Endothelial cell (in vitro differentiated cells): ENCODE measurements at places on chromosomes 7 and 10.
A peak's percentile ranks its signal among the peaks of the same experiment; 100 is the strongest.

DNA sequence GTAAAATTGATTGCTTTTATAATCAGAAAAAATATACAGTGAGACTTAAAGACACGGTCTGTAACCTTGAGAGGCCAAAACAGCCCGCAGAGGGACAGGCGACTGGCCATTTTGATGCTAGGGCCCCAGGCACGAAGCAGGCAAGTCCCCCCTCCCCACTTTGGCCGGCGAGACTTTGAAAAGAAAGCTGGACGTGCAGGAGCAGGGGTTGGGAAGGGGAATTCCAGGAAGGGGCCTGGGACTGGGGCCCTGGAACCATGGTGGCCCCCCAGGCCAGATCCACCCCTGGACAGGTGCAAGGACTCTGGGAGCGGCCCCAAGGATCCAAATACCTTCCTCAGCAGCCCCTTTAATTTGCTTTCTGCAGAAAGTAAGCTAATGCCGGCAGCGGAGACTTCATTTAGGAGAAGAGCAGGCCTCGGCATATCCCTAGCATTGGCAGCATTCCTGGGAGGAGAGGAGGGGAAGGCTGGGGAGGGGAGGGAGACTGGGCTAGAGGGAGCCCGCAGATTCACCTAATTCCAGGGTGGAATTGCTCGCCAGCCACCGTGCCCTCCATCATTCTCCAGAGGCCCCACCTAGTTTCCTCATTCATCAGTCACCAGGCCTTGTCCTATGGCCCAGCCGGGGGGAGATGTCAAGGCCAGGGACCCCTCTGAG, 24.9 kb upstream of the TNRC18 start:
- H3K36me3 ChIP-seq: peaks cover 3% of the 10 kb centered on the region
- H3K27me3 ChIP-seq: peaks cover 4% of the 10 kb centered on the region
- H3K4me3 ChIP-seq: no peak overlapping the region
- H3K4me1 ChIP-seq: peaks cover 13% of the 10 kb centered on the region
- DNase-seq: no peak

DNA sequence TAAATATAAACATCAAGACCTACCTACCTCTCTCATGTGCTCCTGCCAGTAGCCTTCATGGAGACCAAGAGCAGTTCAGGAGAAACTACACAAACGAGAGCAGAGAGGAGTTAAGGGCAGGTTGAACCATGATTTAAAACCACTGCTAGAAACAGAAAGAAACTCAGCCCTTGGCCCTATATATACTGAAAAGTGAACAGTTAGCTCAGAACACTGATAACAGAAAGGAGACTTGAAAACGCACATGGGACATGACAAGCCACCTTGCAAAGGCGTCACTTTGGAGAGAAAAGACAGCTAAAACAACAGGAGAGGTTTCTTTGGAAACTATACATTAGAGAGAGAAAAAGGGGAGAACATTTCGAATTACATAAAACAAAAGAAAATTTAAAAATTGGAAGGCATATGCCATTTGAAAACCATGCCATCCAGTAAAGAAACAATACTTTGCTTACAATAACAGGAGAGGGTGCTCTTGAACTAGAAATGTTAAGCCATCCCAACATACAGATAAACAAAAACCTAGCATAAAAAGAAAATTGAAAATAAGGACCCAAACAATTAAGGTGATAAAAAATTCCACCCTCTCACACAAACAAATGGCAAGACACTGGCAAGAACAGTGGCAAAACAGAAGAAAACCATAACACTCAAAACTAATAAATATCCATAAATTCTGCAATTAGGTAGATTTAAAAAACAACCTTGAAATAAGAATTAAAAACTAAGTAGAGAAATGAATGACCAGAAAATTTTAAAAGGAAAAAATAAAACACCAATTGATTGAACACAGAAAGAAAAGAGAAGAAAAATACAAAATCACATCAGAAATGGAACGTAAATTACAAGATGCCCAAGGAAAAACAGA, 232.7 kb downstream of the IMMP2L start:
- DNase-seq: no peak
- H3K27ac ChIP-seq: no peak overlapping the region
- no peaks in the 10 kb centered on the region for H3K27me3 ChIP-seq
- no peak overlapping the region for H3K4me3 ChIP-seq
- no peaks in the 10 kb centered on the region for H3K36me3 ChIP-seq

GRCh38 chr7:80466636-80467035, 45.2 kb downstream of the GNAT3 start:
- no peak overlapping the region for H3K4me3 ChIP-seq
- no peak for DNase-seq
- no peak overlapping the region for H3K27ac ChIP-seq

DNA sequence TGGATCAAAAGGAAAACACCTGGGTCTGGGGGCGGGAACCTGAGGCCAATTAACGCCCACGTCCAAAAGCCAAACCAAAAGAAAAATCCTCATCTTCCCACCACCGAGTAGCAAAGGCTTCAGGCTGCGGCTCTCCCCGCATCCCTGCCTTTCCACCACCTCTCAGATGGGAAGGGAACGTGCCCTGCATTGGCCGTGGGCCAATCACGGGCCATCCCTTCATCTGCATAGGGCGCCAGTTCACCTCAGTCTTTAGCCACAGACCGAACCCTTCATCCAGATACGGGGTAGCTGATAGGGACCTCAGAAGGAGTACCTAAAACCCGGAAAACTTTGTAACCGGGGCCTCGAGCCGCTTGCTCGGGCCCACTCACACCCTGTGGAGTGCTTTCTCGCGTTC, 626 bp downstream of the PRPF18 start:
- no peaks in the 10 kb centered on the region for H3K36me3 ChIP-seq
- peaks cover 13% of the 10 kb centered on the region for H3K4me1 ChIP-seq
- H3K4me3 ChIP-seq: peak overlapping the region; percentile 100
- H3K27ac ChIP-seq: peak overlapping the region; percentile 96

GRCh38 chr10:6738112-6738768, 158.2 kb upstream of the PRKCQ start:
- no peak overlapping the region for H3K4me3 ChIP-seq
- H3K27me3 ChIP-seq: peaks cover 5% of the 10 kb centered on the region
- peak; percentile 16 for DNase-seq
- H3K27ac ChIP-seq: no peak overlapping the region

DNA sequence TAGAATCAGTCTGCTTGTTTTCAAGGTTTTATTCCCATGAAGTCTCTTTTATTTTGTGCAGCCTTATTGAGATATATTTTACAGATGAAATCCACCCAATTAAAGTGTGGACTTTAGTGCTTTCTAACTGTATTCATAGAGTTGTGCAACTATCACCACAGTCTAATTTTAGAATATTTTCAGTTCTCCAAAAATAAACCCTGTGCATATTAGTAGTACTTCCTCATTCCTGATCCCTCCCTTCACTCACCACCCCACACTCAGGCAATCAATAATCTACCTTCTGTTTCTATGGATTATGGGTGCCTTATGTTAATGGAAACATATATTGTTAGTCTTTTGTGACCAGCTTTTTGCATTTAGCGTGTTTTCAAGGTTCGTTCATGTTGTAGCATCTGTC, 185.7 kb upstream of the TMEM72 start:
- H3K4me3 ChIP-seq: no peak overlapping the region
- H3K4me1 ChIP-seq: no peaks in the 10 kb centered on the region
- H3K27ac ChIP-seq: no peak overlapping the region
- H3K27me3 ChIP-seq: no peaks in the 10 kb centered on the region

DNA sequence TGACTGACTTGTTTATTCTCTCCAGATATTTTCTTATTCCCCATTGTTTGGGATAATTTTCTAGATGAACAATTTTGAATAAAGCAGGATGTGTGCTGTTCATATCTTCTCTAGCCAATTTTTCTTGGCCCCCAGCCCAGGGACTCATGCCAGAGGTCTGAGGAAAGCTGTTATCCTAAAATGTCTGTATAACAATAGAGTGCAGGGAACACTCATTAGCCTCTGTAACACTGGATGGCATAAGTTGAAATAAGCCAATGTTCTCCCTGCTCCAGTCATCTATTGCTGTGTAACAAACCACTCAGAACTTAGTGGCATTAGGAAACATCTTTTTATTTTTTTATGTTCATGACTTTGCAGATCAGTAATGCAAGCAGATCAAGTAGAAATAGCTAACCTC, 121.7 kb upstream of the TRIM24 start:
- no peak overlapping the region for H3K27ac ChIP-seq
- no peak for DNase-seq
- peaks cover 2% of the 10 kb centered on the region for H3K27me3 ChIP-seq

GRCh38 chr10:133324198-133324792, 12.4 kb downstream of the CALY start:
- DNase-seq: no peak
- peaks cover 15% of the 10 kb centered on the region for H3K27me3 ChIP-seq
- H3K4me1 ChIP-seq: peaks cover 3% of the 10 kb centered on the region
- H3K27ac ChIP-seq: no peak overlapping the region
- H3K36me3 ChIP-seq: no peaks in the 10 kb centered on the region

DNA sequence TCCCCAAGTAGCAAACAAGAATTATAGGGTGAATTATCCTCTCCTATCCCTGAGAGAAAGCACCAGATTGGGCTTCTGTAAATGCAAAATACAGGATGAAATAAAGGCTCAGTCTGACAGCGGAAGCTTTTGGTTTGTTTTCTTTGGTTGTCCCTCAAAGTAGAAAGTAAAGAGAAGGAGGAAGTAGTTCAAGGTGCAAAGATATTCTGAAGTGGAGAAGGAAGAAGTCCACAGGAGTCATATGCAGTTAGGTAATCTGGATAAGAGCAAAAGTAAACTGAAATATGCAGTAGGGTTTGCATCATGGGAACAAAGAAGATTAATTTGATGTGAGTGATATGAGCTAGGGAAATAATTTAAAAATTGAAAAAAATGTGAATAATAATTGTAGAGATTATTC, 1071.9 kb downstream of the CNTNAP2 start:
- no peaks in the 10 kb centered on the region for H3K27me3 ChIP-seq
- DNase-seq: no peak
- peaks cover 5% of the 10 kb centered on the region for H3K36me3 ChIP-seq
- peaks cover 4% of the 10 kb centered on the region for H3K4me1 ChIP-seq
- no peak overlapping the region for H3K27ac ChIP-seq

DNA sequence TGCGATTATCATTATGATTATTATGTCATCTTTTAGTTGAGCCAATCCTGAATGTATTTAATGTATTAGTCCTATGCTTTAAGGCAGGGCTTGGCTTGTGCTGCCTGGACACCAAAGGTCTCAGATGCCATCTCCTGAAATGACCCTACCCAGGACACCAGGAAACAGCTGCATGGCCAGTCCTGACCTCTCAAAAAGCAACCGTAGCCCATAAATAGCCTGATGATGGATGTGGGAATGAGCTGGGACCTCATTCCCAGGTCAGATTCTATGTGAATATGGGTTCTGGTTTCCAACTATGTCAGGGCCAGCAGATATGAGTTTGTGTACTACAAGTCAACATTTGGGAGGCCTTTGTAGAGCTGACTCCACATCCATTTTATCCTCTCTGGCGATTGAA, 438.4 kb downstream of the NRG3 start:
- no peak overlapping the region for H3K27ac ChIP-seq
- no peaks in the 10 kb centered on the region for H3K36me3 ChIP-seq
- no peaks in the 10 kb centered on the region for H3K4me1 ChIP-seq
- no peaks in the 10 kb centered on the region for H3K27me3 ChIP-seq
- H3K4me3 ChIP-seq: no peak overlapping the region

- H3K4me3 ChIP-seq: no peak overlapping the region
- no peak for DNase-seq
- H3K36me3 ChIP-seq: no peaks in the 10 kb centered on the region
- H3K27ac ChIP-seq: no peak overlapping the region
- H3K27me3 ChIP-seq: no peaks in the 10 kb centered on the region
- no peaks in the 10 kb centered on the region for H3K4me1 ChIP-seq
Observed at GRCh38 chr10:61973169-61973568, 71.7 kb downstream of the ARID5B start.

DNA sequence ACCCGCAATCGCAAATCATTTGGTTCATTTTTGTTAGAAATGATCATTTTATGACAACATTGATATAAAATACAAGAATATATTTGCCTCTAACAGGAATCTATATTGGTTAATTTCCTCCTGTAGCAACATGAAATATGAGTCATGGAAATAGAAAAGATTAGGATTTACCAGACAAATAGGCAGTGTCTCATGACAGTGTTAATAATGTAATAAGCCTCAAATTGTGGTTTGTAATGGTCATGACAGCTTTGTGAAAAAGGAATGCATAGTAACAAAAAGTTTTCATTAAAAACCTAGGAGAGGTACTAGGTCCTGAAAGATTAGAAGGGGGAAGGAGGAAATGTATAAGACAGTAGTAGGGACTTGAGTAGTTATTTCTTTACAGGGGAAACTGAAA, 7.9 kb upstream of the SLK start:
- H3K27me3 ChIP-seq: no peaks in the 10 kb centered on the region
- H3K36me3 ChIP-seq: no peaks in the 10 kb centered on the region
- no peak for DNase-seq
- peaks cover 3% of the 10 kb centered on the region for H3K4me1 ChIP-seq
- no peak overlapping the region for H3K27ac ChIP-seq
